ENCODE measurements at places on chromosomes 13 and 19.

- DNase-seq = peak; percentile 37
These were observed 91.8 kb upstream of the TSC22D1 start for GRCh38 chr13:44667943-44668342.

GRCh38 chr19:51652266-51652665 lies 5.6 kb upstream of the SIGLEC14 start:
- DNase-seq = no peak

- DNase-seq = no peak
These were observed 397.4 kb downstream of the FOXO1 start for GRCh38 chr13:40269086-40269485.

GRCh38 chr13:37195621-37196020 lies 90.2 kb upstream of the CSNK1A1L start:
- no peak for DNase-seq

GRCh38 chr13:44234566-44234965 lies 139.1 kb upstream of the SERP2 start:
- DNase-seq = no peak

DNA sequence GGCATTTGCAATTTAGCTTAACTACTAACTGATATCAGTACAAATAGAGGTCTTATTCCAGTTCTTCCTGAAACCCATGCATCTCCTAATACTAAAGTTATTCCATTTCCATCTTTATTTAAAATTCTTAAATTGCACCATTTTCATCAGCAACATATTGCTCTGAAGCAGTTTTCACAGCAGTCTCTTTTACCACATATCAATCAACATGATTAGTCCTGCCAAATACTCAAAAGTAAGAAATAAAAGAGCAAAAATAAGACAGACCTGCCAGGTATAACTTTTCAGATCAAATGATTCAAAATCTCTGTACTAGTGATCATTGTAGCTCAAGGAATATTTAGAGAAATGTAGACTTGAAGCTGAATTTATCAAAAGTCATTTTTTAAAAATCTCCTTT lies 141.7 kb downstream of the SLITRK1 start:
- DNase-seq = no peak
